ENCODE measurements at places on chromosomes 1 and 21. TPM values are rescaled to one million over a fixed set of nuclear protein-coding genes. Genes with fewer than 3 reads are reported as not detected.

TMEM200B gene
- total RNA-seq, result 25.4 TPM

RAB3GAP2 gene
- 13.6 TPM for total RNA-seq

NBPF6 gene
- not detected for total RNA-seq

CRNN gene
- not detected for total RNA-seq

GPA33 gene
- not detected for total RNA-seq

PLA2G4A gene
- total RNA-seq, result 103 TPM

ZNF678 gene
- 2.1 TPM for total RNA-seq

CFHR1 gene
- not detected for total RNA-seq

CD48 gene
- not detected for total RNA-seq

VAV3 gene
- total RNA-seq, result not detected

TNFRSF25 gene
- 4.6 TPM for total RNA-seq

PFKFB2 gene
- total RNA-seq, result 6.0 TPM

RPE65 gene
- not detected for total RNA-seq

C1QC gene
- total RNA-seq, result not detected

AVPR1B gene
- not detected for total RNA-seq

PRAMEF10 gene
- not detected for total RNA-seq

GSTM1 gene
- total RNA-seq, result not detected

SORT1 gene
- 5.6 TPM for total RNA-seq

VASH2 gene
- total RNA-seq, result 5.0 TPM

CFHR2 gene
- total RNA-seq, result not detected

FCN3 gene
- not detected for total RNA-seq

S100A12 gene
- total RNA-seq, result not detected

NBL1 gene
- total RNA-seq, result 103 TPM

AK5 gene
- 8.5 TPM for total RNA-seq

OXCT2 gene
- total RNA-seq, result 0.09 TPM

LIN28A gene
- total RNA-seq, result not detected

SH3D21 gene
- 2.4 TPM for total RNA-seq

C1QB gene
- not detected for total RNA-seq

SKI gene
- total RNA-seq, result 43.4 TPM

UTS2 gene
- not detected for total RNA-seq

SYCP1 gene
- not detected for total RNA-seq

DPT gene
- 3.0 TPM for total RNA-seq

RBP7 gene
- total RNA-seq, result not detected

UQCRHL gene
- 1.2 TPM for total RNA-seq

NCAM2 gene
- 5.7 TPM for total RNA-seq

RGS4 gene
- total RNA-seq, result 12.3 TPM

RGS2 gene
- total RNA-seq, result 17.0 TPM

CELA3A gene
- not detected for total RNA-seq

VHLL gene
- total RNA-seq, result not detected

CD34 gene
- total RNA-seq, result 6.6 TPM

HJV gene
- total RNA-seq, result not detected

PLPPR4 gene
- 0.12 TPM for total RNA-seq

CALML6 gene
- total RNA-seq, result not detected

UBE2U gene
- not detected for total RNA-seq

HSD17B7 gene
- 16.6 TPM for total RNA-seq

KCNJ10 gene
- not detected for total RNA-seq

KRTAP21-2 gene
- not detected for total RNA-seq

IFNLR1 gene
- not detected for total RNA-seq

Data from pericardium fibroblast (primary cell).